ENCODE measurements at places on chromosomes 12 and 14.

DNA sequence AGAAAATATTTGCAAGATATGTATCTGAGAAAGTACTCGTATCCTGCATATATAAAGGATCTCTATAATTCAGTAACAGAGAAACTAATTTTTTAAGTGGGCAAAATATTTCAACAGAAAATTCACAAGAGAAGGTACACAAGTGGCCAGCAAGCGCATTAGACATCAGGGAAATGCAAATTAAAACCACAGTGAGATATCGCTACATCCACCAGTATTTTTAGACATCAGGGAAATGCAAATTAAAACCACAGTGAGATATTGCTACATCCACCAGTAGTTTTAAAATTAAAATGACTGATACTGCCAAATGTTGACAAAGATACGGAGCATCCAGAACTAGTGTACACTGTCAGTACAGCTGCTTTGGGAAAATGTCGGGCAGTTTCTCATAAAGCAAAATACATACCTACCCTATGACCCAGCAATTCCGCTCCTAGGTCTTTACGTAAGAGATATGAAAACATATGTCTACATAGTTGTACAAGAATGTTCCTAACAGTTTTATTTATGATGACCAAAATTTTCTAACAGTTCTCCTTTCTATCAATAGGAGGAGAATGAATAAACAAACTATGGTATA, 2.8 kb upstream of the KCNK13 start:
- no peak for DNase-seq

- no peak for DNase-seq
Observed at GRCh38 chr12:709455-710020, 42.8 kb upstream of the WNK1 start.

- DNase-seq: no peak
Observed at GRCh38 chr12:131383291-131383690, 327.6 kb upstream of the SFSWAP start.

- no peak for DNase-seq
Observed at GRCh38 chr14:21924479-21924878, 250.9 kb upstream of the OR4E1 start.

Measured in WERI-Rb-1 (cell line).